Stomach (tissue), 19 donors: ENCODE measurements at places on chromosomes 13 and 19. TPM values are rescaled to one million over a fixed set of nuclear protein-coding genes. Genes with fewer than 3 reads are reported as not detected.

DNA sequence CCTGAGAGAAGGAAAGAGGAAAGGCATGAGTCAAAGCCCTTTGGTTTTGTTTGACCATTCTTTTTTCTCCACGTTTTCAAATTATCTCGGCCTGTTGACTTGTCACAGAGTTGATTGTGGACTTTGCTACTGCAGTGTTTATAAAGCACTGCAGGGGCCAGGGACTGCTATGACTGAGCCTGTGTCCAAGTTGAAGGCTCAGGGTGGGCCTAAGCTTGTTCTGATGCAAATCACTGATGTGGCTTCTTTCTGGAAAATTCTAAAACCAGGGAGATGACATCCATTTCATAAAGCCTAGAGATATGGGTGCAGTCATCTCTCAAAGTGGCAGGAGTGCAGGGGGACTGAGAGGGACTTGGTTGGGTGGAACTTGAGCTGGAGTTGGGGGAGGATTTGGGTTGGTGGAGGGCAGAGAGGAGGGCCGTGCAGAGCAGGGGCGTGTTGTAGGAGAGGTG, 1.2 kb upstream of the CXCL17 start:
- H3K4me1 ChIP-seq: peaks cover 57% of the 10 kb centered on the region
- no peak overlapping the region for H3K4me3 ChIP-seq
- H3K27me3 ChIP-seq: no peaks in the 10 kb centered on the region

DNA sequence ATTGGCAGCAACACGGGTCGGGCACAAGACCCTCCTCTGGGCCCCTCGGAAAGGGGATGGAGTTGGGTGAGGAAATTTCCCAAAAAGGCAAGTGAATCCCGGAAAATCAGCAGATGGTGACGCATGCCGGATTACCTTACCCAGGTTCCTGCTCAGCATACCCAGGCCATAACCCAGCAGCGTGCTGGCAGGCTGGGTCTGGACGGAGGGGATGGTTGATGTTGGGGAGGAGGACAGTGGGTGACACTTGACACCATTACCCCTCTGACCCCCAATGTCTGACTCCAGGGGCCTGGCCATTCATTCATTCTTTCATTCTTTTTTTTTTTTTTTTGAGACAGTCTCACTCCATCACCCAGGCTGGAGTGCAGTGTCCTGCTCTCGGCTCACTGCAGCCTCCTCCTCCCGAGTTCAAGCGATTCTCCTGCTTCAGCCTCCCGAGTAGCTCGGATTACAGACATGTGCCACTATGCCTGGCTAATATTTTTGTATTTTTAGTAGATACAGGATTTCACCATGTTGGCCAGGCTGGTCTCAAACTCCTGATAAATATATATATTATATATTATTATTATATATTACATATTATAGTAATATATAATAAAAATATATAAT, 799 bp downstream of the PVR start:
- peak overlapping the region; percentile 85 for H3K27ac ChIP-seq
- peaks cover 45% of the 10 kb centered on the region for H3K4me1 ChIP-seq
- H3K27me3 ChIP-seq: no peaks in the 10 kb centered on the region
- H3K36me3 ChIP-seq: peaks cover 21% of the 10 kb centered on the region

DNA sequence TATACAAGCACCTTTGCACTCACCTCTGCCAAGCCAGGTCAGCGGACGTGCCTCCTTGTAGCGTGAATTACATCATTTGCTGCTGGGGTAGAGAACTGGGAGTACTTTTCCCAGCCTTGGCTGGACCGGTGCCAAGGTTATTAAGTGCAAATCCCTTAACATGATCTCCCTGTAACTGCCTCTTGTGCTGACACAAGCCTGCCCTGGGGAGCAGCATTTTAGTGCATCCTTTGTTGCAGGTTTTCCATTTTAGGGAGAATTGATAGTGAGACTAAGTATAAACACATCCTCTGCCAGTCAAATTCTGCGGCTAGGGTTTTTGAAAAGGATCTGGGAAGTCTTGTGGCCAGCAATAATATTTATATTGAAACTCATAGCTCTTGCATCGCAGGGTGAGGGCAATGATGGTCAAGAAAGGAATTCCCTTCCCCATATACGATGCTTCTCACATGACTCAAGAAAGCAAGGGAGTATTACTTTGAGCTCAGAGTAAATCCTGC, 32.7 kb upstream of the DCLK1 start:
- H3K4me1 ChIP-seq: no peaks in the 10 kb centered on the region
- H3K27me3 ChIP-seq: no peaks in the 10 kb centered on the region
- no peak overlapping the region for H3K4me3 ChIP-seq
- peak; percentile 45 for DNase-seq

DNA sequence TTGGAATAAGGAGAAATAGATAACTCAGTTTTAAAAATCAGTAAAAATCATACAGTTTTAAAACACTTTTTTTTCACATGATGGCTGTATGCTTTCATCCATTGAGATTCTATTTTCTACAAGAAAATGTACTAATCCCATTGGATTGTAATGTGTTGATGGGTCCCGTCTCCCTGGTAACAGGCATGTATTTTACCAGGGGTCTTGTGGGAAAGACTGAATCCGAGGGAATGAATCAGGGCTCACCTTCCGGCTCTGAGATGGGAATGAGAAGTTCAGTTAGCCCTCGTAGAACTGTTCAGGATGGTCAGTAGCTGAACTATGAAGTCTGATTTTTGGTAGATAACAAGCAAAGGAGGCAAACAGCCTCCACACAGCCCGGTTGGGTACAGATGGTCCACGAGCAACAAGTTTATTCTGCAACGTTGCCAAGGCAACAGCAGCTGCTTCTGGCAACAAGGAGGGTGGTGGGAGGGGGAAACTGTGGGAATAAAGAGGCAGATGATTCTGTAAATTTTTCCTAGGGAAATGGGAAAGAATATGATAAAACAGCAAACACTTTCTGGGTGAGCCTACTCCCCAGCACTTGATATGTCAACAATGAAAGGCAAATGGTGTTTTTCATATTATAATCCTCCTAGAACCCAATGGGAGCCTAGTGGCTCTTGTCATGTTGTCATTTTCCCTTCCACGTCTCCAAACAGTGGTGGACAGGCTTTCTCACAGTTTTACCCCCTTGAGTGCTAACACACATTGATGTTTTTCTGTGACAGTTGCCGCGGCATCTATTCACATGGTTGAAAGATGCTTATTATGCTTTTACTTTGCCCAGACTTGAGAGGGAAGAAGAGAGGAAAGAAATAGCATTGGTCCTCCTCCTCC, 12.4 kb upstream of the SIAH3 start:
- H3K27ac ChIP-seq: no peak overlapping the region
- H3K36me3 ChIP-seq: no peaks in the 10 kb centered on the region
- no peak overlapping the region for H3K4me3 ChIP-seq

- H3K36me3 ChIP-seq: no peaks in the 10 kb centered on the region
- no peak for DNase-seq
- no peak overlapping the region for H3K4me3 ChIP-seq
- H3K27ac ChIP-seq: no peak overlapping the region
- no peaks in the 10 kb centered on the region for H3K27me3 ChIP-seq
- H3K4me1 ChIP-seq: no peaks in the 10 kb centered on the region
Measured at GRCh38 chr13:21549633-21550032, 54.3 kb downstream of the MICU2 start.

- H3K27me3 ChIP-seq: peaks cover 12% of the 10 kb centered on the region
- H3K27ac ChIP-seq: peak overlapping the region; percentile 67
- H3K4me3 ChIP-seq: peak overlapping the region; percentile 52
- DNase-seq: no peak
- peaks cover 54% of the 10 kb centered on the region for H3K4me1 ChIP-seq
Measured at GRCh38 chr19:38265921-38266429, 1.6 kb downstream of the SPINT2 start.

GRCh38 chr13:51370116-51370515, 30.6 kb downstream of the SERPINE3 start:
- H3K27ac ChIP-seq: no peak overlapping the region
- H3K27me3 ChIP-seq: no peaks in the 10 kb centered on the region
- no peaks in the 10 kb centered on the region for H3K4me1 ChIP-seq
- no peak for DNase-seq

GJB2 gene
- 0.76 TPM for polyA plus RNA-seq

ACP4 gene
- polyA plus RNA-seq: not detected

CD22 gene
- 5.5 TPM for polyA plus RNA-seq

GPX4 gene
- 433 TPM for polyA plus RNA-seq

CATSPERD gene
- not detected for polyA plus RNA-seq
